ENCODE measurements at places on chromosomes 16 and 17.
A peak's percentile ranks its signal among the peaks of the same experiment; 100 is the strongest.

DNA sequence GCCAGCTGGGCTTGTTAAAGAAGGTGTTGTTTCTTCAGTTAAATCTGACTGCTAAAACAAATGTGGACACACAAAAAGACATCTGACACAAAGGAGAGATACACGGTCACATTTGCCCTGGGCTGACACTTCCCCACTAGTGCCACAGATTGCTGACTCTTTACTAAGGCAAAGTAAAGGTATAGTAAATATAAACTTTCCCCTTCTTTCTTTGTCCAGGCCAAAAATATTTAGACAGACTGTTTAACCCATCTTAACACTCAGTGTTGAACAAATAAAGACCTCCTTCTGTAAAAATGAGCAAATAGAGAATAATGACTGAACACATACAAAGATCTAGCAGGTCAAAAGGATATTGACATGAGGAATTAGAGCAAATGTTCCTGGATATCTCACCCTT, 58.4 kb downstream of the SCNN1G start:
- no peak for DNase-seq

DNA sequence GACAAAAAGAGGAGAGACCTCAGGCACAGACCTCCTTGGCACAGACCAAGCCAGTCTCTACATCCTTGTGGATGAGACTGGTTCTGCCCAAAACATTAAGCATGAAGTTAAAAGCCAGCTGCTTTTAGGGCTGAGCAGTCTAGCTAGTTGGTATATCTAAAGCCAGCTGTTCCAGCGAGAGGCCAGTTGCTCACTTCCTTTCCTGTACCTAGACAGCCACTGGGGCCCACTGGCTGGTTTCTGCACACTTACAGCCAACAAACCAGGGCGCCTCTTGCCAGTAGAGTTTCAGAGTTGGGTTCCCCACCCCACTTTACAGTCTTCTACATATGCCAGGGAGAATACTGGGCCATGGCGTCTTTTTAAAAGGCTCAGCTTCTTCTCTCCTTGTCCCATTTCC, 242.4 kb downstream of the ZFHX3 start:
- no peak for DNase-seq

DNA sequence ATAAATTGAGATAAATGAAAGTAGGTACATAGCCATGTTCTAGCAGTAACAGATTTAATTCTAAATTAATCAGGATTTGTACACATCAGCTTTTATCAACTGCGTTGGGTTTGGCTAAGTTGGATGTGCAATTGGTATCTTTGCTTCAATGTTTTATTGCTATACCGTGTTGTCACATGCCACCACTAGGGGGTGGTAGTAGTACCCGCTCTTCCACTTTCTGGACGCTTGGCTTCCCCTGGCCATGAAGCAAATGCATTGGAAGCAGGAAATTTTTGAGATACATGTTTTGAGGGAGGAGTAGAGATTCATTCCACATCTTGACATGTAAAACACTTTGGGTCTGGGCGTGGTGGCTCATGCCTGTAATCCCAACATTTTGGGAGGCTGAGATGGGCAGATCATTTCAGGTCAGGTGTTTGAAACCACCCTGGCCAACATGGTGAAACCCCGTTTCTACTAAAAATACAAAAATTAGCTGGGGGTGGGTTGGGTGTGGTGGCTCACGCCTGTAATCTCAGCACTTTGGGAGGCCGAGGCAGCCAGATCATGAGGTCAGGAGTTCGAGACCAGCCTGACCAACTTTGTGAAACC, 58.6 kb downstream of the EMP2 start:
- peak; percentile 11 for DNase-seq

GRCh38 chr16:82995924-82996441, 369.2 kb downstream of the CDH13 start:
- DNase-seq = no peak

DNA sequence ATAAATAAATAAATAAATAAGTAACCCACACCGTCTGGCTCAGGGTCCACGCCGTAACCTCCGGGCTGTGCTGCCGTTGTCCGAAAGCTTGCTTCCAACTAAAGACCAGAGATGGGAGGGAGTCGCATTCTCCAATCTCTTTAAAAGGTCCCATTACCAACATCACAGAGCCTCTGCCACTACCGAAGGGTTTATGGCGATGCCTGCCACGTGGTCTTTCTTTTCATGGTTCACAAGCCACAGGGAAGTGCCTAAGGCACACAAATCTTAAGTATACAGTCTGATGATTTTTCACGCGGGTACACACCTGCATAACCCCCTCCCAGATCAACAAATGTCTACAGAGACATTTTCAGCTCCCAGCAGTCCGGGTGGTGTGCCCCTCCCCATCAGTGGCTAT, 1.4 kb downstream of the COTL1 start:
- DNase-seq = no peak

GRCh38 chr17:39752241-39752881, 14.6 kb downstream of the GRB7 start:
- DNase-seq = no peak

DNA sequence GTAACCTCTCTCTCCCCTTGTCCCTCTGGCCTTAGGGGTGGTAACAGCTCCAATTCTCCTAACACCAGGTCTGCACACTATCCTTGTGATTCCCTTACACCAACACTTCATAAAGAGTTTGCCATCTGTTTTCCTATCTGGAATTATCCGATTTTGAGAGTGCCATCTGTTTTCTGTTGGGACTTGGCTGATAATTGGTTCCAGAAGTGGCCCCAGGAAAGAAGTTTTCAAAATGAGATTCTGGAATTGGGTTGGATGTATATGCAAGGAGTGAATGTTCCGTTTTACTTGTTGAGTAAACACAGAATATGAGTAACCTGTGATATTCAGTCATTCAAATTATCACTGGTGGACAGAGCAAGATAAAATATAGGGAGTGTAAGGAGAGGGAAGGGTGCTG, 134.1 kb upstream of the HS3ST3A1 start:
- DNase-seq = no peak

DNA sequence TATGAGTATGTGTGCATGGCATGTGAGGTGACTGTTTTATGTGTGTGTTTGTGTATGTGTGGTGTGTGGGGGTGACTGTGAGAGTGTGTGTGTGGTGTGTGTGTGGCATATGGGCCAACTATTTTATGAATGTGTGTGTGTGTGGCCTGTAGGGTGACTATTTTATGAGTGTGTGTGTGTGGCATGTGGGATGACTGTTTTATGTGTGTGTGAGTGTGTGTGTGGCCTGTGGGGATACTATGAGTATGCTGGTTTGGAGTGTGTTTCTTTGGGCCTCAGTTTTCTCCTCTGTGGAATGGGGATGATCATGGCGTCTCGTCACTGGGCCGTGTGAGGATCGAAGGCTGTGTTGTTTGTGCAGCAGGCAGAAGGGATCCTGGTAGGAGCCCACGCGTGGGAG, 152.1 kb upstream of the PLCG2 start:
- DNase-seq = no peak

DNA sequence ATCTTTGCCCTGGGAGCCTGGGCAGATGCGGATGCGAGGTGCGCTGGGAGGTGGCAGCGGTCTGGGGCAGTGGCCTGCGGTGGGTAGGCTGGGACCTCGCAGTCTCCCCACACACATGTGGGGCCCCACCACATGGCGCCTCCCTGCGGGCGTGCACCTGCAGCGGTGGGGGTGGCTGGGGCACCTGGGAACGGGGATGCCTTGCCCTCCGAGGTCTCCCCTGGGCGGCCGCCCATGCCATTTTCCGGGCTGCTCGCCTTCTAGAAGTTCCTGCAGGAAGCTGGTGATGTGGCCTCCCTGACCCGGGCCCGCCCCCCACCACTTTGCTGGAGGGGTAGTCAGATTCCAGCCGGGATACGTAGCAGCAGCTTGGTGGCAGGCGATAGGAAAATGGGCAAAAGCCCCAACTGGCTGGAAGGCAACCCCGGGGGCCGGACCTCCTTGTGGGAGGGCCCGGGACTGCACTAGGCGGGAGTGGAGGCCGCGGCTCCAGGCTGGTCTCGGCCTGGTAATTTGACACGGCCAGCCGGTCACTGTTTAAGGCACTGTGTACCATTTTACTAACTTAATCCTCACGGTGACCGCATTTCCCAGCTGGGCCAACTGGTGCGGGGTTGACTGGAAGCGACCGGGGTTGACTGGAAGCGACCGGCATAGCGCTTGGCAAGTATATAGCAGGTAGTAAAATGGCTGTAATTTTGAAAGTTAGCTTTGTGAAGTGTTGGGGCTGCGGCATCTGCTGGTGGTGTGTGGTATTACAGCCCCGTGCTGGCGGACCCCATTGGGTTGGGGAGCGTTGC, 38.5 kb downstream of the IGF2BP1 start:
- peak; percentile 67 for DNase-seq

- DNase-seq = peak; percentile 82
Observed at GRCh38 chr16:23835390-23836077, at the start of gene PRKCB. Gene PRKCB (plus strand): TSS chr16:23835983.

- DNase-seq = no peak
Observed at GRCh38 chr17:872855-873254, 90.7 kb downstream of the MRM3 start.

- DNase-seq = no peak
Observed at GRCh38 chr17:29031488-29031887, 11.5 kb upstream of the PIPOX start.

- no peak for DNase-seq
Observed at GRCh38 chr17:14672830-14673229, 371.9 kb downstream of the HS3ST3B1 start.

DNA sequence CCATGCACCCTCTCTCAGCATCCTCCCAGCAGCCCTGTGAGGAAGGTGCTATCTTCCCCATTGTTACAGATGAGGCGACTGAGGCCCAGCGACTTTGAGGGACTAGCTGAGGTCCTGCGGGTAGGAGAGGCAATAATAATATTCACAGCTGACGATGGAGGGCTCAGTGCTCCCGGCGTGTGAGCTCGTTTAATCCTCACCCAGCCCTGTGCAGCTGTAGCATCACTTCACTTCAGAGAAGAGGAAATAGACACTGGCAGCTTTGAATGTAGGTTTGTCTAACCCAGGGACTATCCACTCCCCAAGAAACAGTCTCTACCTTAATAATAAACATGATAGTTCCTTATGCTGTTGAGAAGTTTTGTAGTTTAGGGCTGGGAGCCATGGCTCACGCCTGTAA, 21.6 kb downstream of the LASP1 start:
- DNase-seq = no peak

DNA sequence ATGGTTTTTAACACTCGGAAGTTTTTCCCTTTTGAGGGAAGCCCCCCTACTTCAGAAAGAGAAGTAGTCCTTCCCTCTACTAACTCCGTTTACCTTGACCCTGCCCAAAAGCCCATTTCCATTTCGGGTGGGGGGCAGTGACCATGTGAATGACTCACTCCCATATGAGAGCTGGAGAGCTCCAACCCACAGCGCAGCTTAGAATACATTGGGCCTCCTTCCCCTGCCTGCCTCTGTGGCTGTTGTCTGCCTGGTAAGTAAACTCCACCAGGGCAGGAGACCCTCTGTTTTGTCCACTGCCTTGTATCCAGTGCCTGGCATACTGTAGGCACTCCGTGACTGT, 985 bp downstream of the SGSM2 start:
- DNase-seq = no peak

DNA sequence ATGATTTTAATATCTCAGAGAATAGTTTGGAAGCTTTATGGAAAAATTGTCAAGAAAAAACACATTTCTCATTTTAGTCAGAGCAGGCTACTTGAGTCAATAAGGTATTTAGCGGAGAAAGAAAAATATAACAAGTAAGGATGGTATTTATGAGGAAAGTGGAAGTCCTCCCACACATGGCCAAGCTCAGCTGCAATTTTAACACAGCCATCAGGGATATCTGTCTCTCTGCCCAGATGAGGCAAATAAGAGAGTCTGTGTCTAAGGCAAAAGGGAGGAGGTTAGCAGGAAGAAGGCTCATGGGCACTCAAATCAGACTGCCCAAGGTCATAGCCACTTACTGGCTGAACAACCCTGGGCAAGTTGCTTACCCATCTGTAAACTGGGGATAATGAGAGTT, 5.2 kb upstream of the CMTM2 start:
- DNase-seq = no peak

GRCh38 chr16:31265329-31266245, 5.8 kb downstream of the ITGAM start:
- no peak for DNase-seq

DNA sequence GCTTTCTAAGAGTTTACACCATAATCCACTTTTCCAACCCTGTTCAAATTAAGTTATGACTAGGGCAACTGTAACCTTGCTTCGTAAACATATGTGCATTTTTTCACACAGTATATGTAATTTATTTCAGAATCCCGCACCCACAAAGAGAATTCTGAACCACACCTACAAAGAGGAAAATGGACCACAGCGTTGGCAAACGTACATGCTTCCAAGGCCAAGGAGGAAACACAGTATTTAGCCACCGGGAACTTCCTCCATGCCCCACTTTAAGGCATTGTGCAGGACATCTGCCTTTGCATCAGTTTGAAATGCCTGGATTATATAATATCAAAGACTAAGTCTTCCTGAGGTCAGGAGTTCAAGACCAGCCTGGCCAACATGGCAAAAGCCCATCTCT, 2.1 kb downstream of the SPATA22 start:
- no peak for DNase-seq

- DNase-seq = no peak
Observed at GRCh38 chr16:21167360-21167759, 8.9 kb downstream of the LDAF1 start.
